ENCODE measurements at places on chromosomes 2 and 18.

GRCh38 chr2:201116959-201117734, 1.2 kb downstream of the CFLAR start:
- no peak for DNase-seq

DNA sequence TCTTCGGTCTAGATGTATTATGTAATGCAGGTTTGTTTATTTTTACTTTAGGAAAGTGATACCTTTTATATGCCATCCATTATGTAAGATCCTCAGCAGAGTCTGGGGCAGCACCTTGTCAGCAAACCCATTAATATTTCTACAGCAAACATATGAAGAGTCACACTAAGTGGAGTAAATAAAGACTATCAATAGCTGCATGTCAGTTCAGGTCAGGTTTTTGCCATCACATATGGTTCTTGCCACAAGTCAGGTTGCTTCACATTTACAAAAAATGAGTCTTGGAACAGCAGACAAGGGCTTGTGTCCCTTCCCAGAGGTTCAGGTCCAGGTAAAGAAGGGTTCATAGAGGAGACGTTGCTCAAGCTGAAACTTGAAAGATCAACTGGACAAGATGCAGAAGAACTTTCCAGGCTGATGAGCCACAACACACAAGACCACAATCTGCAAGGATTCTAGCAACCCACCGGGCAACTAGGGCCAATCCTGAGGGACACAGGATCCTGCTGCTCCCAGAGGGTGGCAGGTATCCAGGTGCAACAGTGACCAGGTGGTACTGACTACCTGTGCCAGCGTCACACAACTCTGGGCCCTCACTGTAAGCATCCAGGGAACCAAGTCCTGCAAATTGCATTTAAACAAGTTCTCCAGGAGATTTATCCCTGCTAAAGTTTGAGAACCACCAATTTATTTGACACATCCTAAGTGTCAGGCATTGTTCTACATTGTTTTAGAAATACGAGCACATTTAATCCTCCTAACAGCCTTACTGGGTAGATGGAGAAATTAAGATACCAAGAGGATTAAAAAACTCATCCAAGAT, 215.8 kb downstream of the ALPK2 start:
- DNase-seq: no peak

DNA sequence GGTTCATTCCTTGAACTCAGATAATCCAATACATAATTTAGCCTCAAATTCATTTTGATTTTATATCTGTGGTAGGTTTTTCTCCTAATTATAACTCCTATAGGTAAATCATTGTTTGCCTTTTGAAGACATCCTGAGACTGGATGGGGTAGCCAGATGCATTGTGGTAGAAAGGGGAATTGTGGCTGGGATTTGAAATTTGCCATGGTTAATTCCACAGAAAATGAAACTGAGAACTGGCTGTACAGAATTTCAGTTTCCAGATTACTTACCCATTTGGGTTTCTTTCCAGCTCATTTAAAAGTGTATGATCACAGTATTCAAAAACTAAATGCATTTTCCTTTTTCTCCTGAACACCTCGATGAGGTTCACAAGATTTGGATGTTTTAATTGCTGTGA, 18.2 kb downstream of the CDKL4 start:
- DNase-seq: no peak

DNA sequence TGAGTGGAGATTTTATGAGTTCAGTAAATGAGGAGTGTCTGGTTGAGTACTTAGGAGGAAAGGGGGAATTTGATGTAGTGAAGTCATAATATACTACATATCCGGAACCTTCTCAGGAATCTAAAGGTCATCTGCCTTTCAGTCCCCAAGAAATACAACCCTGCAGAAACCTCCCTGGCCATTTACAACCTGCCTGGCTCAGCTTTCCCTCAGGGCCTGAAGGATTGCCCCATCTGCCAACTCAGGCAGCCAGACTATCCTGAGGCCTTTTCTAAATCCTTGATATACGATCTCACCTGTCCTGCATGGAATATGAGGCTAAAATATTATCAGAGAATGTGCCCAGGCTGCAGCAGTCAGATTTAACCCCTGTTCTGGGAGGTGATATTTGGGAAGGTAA, 165.4 kb upstream of the SPOPL start:
- DNase-seq: no peak

DNA sequence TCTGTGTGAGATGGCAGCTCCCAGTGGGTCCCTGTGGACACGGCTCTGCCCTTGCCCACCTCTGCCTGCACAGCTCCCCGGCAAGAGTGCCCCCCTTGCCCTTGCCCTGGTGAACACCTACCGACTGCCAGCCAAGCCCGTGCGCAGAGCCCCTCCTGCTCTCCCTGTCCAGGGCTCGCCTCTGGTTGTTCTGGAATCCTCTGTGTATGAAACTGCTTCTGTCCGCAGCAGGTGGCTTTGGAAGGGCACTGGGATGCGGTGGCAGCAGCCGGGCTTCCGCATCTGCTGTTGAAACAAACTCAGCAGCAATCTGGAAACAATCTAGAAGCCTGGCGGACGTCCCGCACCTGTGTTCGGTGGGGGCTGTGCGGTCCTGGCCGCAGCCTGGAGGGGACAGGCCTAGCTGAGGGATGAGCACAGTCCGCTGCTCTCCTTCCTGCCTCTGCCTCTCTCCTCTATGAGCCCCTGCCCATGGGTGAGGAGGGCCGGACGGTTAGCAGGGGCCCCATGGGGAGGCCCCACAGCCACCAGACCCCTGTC, 34.0 kb upstream of the KLF11 start:
- DNase-seq: no peak

DNA sequence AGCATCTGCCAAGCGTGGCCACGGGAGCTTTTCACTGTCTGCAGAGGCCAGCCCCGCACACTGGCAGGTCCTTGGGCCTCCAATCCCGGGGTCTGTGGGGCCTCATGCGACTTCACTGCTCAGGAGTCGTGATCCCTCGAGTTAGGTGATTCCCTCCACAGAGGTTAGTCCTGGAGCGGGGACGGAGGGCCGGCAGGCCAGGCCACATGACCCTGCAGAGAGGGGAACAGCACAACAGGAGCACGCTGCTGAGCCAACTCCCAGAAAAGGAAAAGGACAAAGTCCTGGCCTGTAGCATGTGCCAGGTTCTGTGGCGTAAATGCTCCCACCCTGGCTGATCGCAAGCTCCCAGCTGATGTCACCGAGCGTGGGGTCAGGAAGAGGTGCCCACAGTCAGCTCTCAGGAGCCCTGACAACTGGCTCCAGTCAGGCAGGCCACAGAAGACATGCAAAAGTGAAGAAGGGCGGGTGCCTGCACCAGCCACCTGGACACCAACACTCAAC, 15.3 kb upstream of the PRLH start:
- DNase-seq: no peak

GRCh38 chr2:131156452-131157149, 51.5 kb downstream of the PLEKHB2 start:
- DNase-seq: peak; percentile 31

- no peak for DNase-seq
Measured at GRCh38 chr2:176879426-176879995, 333.1 kb upstream of the HNRNPA3 start.

- DNase-seq: no peak
Measured at GRCh38 chr2:609449-609848, 67.8 kb downstream of the TMEM18 start.

- DNase-seq: no peak
Measured at GRCh38 chr2:56705713-56706112, 521.9 kb downstream of the CCDC85A start.

GRCh38 chr2:95115418-95115817, 6.2 kb downstream of the MRPS5 start:
- peak; percentile 69 for DNase-seq

GRCh38 chr2:1002350-1002749, 51.7 kb downstream of the SNTG2 start:
- DNase-seq: no peak

GRCh38 chr2:162328424-162329157, 10.1 kb upstream of the IFIH1 start:
- no peak for DNase-seq

DNA sequence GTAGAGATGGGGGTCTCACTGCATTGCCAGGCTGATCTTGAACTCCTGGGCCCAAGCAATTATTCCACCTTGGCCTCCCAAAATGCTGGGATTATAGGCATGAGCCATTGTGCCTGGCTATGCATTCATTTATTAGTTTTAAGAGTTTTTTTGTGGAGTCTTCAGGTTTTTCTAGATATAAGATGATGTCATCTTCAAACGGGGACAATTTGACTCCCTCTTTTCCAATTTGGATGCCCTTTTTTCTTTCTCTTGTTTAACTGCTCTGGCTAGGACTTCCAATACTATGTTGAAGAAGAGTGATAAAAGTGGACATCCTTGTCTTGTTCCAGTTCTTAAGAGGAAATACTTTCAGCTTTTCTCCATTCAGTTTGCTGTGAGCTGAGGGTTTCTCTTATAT, 113.7 kb upstream of the PARD3B start:
- no peak for DNase-seq

DNA sequence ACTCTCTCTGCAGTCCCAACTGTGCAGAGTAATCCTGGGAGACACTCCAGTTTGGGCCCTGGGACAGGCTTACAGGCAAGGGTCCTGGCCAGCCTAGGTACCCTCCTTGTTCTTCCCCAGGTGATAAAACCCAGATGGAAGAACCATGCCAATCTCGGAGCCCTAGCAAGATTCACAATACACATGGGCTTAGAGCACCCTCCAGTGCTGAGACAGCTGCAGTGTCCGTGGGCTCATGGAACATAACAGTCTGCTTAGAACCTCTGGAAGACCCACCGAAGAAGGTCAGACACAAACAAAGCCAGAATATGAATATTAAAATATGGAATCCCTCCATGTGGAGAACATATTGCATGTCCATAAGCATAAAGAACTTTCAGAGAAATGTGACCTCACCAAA, 568.1 kb downstream of the KCNJ3 start:
- no peak for DNase-seq

DNA sequence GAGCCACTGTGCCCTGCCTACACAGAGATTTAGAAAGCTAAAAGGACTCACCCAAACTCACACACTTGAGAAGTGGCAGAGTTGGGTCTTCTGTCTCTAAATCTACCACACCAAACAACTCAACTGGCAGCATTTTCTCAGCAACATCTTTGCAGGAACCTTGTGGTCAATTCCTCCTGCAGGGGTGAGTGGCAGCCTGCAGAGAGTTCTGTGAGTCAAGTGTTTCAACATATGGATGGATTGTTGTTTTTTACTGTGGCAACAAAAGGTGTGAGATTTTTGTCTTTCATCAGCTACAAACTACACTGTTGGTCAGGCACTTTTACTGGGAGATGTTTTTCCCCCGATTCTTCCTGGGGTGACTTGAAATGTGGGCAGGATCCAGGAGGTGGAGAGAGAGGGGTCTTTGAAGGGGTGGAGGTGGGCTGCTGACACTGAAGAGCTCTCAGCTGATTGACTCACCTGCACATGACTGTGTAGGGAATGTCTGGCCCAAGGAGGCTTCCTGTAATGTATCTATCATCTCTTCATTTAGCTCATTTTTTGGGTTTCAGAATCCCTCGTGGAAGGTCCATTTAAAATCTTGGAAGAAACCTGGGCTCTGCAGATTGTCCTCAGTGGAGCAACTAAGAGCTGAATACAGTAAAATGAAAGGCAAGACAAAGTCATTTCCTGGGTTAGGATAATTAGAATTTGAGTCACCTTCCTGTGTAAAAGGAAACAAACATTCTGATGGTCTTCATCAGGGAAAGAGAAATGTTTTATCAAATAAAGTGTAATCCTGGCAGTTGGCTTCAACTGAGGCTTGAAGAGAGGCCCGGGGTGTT, 98.6 kb downstream of the MSH2 start:
- DNase-seq: no peak

DNA sequence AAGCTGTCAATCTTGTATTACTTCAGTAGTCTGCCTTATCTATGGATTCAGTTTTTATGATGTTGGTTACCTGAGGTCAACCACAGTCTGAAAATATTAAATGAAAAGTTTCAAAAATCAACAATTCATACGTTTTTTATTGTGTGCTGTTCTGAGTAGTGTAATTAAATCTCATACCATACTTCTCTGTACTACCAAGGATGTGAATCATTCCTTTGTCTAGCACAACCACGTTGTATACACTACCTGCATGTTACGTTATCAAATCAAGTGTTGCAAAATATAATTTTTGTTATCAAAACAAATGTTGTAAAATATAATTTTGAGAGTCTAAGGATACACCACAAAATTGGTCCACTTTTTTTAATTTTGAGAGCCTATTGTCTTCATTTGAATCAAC, 590.2 kb upstream of the SETBP1 start:
- no peak for DNase-seq

GRCh38 chr18:39215920-39216319, 1650.3 kb upstream of the CELF4 start:
- no peak for DNase-seq

Data from stimulated activated CD4-positive, alpha-beta T cell treated with anti-CD3 and anti-CD28 coated beads, Interleukin-4, amount 100 ng/mL, for 4 hours (primary cell).